Stimulated activated CD4-positive, alpha-beta T cell treated with anti-CD3 and anti-CD28 coated beads, Interleukin-2, amount 100 ng/mL, for 24 hours (primary cell): ENCODE measurements at places on chromosomes 1 and 21.

GRCh38 chr1:97654876-97655585 is 265.8 kb downstream of the DPYD start:
- no peak for DNase-seq

GRCh38 chr1:95512925-95513324 is 278.9 kb downstream of the RWDD3 start:
- no peak for DNase-seq

DNA sequence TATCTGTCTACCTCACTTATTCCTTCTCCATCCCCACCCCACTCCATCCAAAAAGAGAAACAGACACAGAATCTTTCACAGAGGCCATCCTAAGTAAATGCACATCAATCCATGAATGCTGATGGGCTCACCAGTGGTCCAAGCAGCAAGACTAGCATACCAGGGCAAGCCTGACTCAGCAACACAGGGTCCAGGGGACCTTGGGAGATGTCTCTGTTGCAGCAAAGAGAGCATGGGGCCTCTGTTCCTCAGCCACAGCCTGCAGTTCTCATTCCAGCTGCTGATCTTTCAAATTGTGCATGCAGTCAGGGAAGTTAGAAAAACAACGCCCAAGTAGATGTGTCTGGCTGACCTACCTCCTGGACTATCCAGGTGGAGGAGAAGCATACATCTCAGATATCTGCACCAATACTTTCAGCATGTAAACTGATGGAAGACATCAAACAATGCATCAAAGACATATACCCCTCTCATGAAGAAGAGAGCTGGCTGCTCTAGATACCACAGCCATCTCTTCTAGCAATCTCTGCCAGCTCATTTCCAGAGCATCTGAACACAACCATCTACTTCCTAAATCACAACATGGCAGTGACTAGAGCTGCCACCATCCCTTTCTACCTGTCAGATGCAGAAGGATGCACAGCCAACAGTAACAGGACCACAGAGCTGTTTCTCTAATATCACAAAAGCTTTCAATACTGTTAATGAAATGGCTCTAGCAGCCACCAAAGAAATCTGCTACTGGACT is 54.5 kb downstream of the CD34 start:
- DNase-seq: no peak

DNA sequence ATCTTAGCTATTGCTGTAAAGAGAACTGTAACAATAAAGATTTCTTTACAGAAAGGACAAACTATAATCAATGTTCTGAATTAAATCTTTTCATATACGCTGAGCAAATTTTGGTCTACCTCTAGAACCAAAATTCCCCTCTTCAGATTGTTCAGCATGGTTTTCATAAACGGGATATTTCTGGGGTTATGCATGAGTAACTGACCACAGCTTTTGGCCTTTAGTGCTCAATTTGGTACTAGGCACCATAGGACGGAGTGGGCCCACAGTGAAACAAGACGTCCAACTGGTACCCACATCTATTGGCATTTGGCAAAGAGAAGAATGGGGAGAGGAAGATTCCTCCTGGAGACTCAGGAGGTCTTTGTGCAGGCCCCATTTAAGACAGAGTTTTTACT is 184.5 kb downstream of the TGFBR3 start:
- no peak for DNase-seq

DNA sequence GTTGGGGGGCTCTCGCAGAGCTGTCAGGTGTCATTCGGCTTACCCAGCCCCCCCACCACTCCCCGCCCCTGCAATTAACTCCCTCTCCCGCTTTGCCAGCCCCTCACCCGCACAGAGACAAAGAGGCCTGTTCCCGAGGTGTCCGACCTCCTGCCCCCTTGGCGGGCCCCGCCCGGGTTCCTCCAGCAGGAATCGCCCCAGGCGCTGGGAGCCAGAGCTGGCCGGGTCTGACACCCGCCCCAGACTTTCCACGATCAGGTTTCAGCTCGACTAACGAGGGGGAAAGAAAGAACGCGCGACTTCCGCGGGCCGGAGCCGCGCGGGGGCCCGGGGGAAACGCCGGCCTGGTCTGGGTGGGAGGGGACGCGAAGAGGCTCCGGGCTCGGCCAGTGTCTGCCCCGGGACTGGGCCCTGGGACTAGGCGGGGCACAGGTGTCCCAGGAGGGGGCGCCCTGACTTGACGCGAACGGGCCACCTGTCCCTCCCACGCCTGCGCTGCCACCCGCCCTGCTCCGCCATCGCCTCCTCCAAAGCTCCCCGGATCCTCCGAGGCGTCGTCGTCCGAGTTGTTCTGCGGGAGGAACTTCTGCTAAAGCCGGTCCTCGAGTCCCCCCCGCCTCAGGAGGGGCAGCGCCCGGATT is 36.4 kb upstream of the HHAT start:
- peak; percentile 65 for DNase-seq

- no peak for DNase-seq
These were observed 5.4 kb downstream of the DISP1 start for GRCh38 chr1:222820171-222820712.

GRCh38 chr1:33180911-33181890 is 642 bp downstream of the TRIM62 start:
- DNase-seq: peak; percentile 36

DNA sequence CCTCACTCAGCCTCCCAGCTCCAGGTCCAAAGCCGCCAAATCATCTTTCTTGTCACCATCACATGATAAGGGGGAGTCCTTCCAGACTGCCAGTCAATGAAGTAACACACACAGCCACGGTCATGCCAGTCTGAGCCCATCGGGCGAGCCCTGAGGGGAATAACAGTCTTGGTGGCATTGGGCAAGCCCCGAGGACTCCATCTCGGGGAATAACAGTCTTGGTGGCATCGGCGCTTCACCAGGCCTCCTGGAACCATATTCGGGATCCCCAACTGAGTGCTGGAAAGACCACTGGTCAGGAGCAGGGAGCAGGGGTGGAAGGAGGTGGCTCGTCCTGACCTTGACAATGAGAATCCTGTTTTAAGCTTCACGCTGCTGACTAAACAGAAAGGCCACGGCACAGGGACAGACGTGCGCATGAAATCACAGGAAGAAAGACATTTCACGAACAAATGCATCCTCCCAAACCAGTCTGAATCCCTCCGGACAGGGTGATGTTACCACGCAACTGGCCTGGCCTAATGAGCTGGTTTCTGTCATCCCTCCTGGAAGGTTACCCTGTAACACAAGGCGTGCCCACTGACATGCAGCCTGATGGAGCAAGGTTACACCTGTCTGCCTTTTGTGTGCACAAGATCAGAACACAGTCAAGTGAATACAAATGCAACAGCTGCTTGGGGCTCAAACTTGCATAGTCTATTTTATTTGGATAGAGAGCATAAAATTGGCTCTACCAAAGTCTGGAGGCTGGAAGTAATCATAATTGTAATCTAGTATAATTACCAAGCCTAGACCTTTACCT is 517.4 kb downstream of the KIF26B start:
- no peak for DNase-seq

GRCh38 chr1:231508941-231509340 is 19.5 kb upstream of the TSNAX start:
- no peak for DNase-seq

GRCh38 chr1:198677871-198678270 is 39.0 kb downstream of the PTPRC start:
- no peak for DNase-seq

DNA sequence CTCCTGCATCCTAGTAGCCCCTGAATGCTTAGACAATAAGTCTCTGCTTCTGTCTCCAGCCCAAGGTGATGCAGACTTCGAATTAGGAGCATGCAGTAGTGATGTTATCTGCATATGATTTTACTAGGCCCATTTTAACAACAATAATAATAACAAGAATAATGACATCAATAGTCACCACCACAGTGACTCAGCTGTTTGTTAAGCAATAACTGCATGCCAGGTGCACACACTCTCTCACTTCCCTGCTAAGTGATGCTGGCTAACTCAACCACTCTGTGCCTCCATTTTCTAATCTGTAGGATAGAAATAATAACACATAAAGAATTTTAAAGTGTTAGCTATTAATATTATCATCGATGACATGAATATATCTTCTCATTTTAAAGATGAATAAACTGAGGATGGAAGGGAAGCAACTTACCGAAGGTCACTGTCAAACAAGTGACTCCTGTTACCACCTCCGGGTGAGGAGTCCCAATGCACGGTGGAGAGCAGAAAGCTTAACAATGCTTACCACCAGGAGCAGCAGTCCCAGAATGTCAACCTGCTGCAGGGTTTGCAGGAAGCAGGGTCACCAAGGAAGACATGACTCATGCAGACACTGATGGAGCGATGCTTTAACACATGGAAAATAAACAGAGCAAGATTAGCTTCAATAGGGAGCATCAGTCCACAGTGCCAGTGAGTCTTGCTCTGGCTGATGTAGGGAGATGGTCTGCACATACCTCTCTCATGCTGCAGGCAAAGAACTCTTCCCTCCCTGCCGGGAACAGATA is 290.2 kb downstream of the SPATA17 start:
- DNase-seq: no peak

- DNase-seq: no peak
These were observed 19.0 kb downstream of the TEX35 start for GRCh38 chr1:178531887-178532286.

DNA sequence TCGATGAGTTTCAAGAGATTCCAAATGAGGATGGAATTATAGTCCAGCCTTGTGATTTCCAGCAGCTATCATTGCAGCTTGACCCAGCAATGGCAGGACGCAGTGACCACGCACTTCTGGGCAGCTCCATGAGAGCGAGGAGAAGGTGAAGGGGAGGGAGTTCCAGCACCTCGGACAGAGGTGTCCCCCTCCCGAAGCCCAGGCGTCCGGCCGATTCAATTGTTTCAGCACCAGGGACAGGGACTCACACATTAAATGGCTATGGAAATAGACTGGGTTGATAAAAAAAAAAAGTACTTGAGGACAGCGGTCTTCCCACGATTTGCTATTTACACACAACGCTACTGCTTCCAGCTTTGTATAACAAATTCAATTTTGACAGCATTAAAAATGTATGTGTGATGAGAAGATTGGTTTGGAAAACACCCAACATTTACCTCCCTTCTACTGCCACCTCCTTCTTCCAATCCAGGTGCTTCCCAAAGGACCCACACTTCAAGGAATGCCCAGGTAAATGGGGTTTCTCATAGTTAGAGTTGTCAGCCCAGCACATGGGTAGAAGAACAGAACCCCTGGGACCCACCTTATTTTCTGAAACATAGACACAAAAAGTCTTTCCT is 71.8 kb downstream of the DISP3 start:
- peak; percentile 28 for DNase-seq

DNA sequence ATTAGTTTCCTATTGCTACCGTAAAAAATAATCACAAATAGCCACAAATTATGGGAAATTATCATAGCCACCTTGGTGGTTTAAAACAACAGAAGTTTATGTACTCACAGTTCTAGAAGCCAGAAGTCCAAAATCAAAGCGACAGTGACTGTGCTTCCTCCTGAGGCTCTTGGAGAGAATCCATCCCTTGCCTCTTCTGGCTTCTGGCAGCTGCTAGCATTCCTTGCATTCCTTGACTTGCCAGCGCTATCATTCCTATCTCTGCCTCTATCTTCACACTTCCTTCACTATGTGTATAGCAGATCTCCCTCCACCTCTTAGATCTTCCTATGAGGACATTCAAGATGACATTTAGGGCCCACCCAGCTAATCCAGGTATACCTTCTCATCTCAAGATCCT is 180.1 kb upstream of the USP25 start:
- DNase-seq: no peak

DNA sequence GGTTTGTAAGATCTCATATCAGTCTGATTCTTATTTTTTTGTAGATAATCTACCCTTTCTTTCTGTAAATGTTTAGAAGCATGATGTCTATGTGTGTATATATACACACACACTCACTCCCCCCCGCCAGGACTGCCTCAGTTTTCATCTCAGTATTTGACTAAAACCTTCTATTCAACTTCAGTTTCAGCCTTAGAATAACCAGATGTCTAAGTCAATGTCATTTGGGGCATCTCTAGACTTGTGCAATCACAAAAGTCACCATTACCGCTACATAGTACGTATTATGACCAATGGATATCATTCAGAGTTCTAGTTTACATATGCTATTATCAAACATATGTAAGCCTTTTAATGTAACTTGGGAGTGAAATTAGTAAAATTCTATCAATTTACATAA is 53.3 kb upstream of the BOLA1 start:
- peak; percentile 17 for DNase-seq

- DNase-seq: no peak
These were observed 29.3 kb upstream of the CEP350 start for GRCh38 chr1:179925302-179925701.

DNA sequence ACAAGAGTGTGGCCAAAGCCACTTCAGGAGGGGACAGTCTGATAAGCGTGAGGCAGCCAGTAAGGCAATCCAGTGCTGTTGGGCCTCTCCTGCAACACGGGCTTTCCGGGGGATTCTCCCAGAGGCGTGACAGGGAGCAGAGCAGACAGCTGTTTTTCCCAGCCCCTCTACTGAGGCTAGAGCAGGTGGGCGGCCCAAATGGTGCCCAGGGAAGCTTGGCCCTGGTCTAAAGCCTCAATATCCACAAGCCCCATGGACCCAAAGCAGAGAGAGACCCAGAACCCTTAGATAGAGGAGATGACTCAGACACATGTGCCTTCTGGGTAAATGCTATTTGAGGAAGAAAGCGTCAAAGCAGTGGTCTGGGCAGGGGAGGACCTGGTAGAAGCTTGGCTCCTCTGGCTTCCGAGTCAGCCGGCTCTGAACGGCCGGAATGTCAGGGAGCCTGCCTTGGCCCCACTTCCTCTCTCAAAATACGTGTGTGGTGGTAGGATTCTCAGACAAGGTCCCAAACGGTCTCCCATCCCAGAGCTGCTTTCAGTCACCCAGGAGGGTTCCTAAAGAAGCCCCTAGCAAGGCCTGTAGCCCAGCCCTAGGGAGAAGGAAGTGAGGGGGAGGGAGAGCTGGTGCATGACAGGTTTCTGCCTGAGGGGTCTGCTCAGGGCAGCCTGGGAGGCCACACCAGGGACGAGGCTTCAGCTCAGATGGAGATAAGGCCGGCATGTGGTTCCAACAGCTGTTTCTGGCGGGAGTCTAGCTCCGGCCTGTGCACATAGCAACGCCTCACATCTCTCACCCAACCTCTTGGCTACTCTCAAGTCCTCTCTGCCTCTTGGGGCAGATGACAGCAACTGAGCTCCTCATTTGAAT is 28.8 kb downstream of the PIK3C2B start:
- no peak for DNase-seq

DNA sequence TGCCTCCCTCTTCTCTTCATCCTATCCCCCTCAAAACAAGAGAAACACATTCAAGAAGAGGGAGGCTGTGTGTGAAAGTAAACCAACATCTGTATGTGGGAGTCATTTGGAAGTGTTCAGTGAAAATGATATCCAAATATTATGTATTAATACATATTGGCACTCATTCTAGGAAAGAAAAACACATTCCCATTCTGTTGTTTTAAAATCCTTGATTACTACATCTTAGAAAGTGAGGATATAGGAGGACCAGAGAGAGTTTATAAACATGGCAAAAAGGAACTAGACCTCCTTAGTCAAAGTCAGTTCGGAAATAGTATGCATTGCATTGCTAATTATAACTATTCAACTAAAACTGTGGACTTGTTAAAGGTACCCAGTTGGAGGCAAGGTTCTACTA is 786.6 kb downstream of the ADGRL2 start:
- no peak for DNase-seq

- DNase-seq: no peak
These were observed 1.6 kb upstream of the PANK4 start for GRCh38 chr1:2528016-2528415.
